ENCODE measurements at places on chromosomes 16 and 17. TPM values are rescaled to one million over a fixed set of nuclear protein-coding genes. Genes with fewer than 3 reads are reported as not detected.

C16orf46 gene
- total RNA-seq, result 1.2 TPM

RAB11FIP4 gene
- total RNA-seq, result 15.0 TPM

TBC1D3C gene
- not detected for total RNA-seq

CCL17 gene
- not detected for total RNA-seq

GPR142 gene
- total RNA-seq, result not detected

SOCS1 gene
- 23.4 TPM for total RNA-seq

SLC22A31 gene
- total RNA-seq, result not detected

CHAD gene
- not detected for total RNA-seq

HOXB9 gene
- not detected for total RNA-seq

GRCh38 chr16:64983963-64984362 lies 137.9 kb downstream of the CDH11 start:
- peak; percentile 43 for DNase-seq

- no peak for DNase-seq
Observed at GRCh38 chr16:2924901-2925755, 13.4 kb downstream of the FLYWCH1 start.

DNA sequence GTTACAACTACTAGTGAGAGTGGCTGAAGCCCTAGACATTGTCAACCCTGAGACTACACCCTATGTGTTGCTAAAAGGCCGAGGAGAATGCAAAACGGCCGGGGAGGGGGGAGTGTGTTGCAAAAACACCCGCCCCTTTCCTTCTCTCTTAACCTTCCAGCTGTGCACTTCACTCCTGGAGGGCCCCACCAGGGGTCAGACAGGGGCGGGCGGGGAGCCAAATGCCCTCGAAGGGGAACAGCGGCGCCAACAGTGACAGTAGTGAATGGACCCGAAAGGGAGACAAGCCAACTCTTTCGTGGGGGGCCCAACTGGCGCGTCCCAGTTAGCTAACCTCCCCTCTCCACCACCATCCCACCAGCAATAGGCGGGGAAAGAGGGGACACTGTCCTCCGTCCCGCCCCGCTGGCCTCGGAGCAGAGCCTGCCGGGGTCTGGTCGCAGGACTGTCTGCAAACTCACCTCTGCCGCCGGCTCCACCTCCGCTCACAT lies 352 bp downstream of the MARF1 start:
- peak; percentile 96 for DNase-seq

DNA sequence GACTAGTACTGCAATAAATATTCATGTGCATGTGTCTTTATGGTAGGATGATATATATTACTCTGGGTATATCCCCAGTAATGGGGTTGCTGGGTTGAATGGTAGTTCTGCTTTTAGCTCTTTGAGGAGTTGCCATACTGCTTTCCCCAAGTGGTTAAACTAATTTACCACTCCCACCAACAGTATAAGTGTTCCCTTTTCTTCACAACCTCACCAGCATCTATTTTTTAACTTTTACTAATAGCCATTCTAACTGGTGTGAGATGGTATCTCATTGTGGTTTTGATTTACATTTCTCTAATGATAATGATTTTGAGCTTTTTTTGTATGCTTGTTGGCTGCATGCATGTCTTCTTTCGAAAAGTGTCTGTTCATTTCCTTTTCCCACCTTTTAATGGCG lies 32.9 kb downstream of the ITGAM start:
- no peak for DNase-seq

DNA sequence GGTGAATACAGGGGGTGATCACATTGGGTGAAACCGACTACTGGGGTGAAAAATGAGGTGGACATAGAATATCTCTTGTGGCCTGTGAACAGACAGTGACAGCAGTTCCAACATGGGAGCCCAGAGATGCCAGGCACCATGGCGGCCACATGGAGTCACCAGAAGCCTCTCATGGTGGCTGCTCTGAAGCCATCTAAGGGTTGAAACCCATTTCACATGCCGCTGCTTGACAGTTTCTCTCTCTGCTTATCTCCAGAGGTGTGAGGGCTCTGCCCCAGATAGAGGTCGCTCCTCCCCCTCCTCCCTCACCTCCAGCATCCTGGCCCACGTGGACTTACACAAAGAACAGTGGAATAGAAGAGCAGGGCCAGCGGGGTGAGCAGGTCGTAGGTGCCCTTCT lies 37.9 kb upstream of the PIK3R6 start:
- no peak for DNase-seq

- peak; percentile 51 for DNase-seq
Observed at GRCh38 chr17:31488264-31488981, 96.9 kb downstream of the RAB11FIP4 start.

DNA sequence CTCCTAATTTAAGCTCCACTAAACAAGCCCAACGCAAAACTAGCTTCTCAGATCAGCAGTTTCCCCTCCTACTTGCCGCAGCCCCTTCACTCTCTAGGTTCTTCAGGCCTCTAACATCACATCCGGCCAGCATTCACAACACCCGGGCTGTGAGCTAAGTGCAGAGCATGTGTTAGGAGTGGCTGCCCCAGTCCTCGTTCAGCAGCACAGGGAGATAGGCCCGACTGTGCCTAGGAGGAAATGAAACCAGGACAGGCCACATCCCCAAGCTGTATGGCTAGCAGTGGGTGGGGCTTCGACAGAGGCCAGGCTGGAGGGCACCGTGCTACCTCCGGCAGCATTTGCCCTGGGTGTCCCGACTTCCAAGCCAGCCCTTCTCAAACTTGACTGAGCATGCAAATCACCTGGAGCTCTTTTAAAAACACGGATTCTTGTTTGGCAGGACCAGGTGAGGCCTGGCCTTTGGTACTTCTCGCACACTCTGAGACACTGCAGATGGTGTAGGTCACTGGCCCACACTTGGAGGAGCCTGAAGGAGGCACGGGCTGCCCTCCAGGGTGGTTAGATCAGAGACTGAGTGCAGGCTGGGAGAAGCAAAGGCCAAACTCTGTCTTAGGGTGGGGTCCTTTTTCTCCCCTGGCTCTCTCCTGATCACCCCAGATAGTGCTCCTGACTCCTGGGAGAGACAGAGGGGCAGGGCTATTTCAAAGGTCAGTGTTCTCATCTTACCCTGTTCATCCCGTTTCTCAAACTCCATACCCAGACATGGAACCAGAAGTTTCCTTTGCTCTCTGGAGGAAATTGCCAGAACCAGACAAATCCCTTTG lies 202.0 kb downstream of the C16orf78 start:
- DNase-seq, result peak; percentile 84

GRCh38 chr16:67481561-67482232 lies 740 bp upstream of the ATP6V0D1 start:
- peak; percentile 72 for DNase-seq

- no peak for DNase-seq
Observed at GRCh38 chr17:79561486-79562133, 49.2 kb downstream of the RBFOX3 start.

DNA sequence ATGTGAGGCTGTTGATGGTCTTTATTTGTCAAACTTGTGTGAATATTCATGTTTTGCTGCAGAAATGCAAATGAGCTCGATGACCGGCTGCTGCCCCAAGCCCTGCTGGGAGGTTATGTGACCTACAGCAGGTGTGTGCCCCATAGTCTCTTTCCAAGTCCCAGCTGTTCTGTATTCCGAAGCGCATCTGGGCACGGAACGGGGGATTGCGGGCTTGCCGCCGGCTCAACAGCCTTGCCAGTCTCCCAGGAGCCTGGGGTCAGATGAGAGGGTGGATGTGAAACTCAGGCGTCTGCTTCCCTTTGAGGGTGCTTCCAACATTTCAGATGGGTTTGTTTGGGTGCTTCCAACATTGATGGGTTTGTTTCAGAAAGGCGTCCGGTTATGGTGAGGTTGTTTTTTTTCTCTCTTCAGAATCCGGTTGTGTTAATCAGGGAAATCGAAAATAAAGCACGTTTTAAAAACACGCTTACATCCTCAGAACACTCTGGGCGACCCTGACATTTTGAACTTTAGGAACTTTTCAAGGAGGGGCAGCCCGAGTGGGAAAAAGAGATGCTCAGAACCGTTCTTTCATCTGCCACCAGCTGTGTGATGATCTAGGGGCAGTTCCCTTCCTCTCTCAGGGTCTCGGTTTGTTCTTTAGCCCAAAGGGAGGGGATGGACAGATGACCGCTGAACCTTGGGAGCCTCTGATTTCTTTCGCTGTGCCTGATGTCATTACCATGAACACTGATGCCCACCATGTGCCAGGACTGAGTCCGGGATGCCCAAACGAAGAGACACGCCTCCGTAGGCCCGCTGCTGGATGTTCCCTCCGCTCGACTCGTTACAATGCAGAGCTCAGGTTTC lies 47.8 kb upstream of the AMZ2 start:
- DNase-seq, result peak; percentile 37

DNA sequence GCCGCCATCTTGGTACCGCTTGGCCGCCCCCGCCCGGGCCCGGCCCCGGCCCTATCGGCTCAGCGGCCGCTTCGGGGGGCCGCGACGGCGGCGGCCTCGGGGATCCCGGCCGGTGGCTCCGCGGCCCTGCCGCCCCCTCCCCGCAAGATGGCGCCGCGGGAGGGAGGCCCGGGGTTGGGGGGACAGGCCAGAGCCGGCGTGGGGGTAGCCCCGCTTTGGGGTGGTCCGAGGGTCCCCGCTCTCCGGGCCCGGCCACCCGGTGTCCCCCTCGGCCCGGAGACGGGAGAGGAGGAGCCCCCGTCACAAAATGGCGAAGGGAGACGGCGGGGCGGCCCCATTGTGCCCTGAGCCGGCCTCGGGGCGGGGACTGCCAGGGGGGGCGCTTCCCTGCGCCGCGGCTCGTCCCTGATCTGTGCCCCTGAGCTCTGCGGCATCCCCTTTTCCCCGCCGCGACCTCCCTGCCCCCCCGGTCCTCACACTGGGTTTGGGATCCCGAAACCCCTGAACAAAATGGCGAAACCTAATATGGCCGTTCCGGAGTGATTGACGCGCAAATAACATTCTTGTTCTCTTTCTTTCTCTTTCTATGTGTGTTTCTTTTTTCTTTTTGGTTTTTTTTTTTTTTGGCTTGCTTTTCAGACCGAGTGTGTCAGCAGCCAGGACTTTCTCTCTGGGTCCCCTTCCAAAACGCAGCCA lies 986 bp downstream of the HAPSTR1 start:
- peak; percentile 52 for DNase-seq

- no peak for DNase-seq
Observed at GRCh38 chr17:50133028-50133768, 3.2 kb upstream of the SAMD14 start.

DNA sequence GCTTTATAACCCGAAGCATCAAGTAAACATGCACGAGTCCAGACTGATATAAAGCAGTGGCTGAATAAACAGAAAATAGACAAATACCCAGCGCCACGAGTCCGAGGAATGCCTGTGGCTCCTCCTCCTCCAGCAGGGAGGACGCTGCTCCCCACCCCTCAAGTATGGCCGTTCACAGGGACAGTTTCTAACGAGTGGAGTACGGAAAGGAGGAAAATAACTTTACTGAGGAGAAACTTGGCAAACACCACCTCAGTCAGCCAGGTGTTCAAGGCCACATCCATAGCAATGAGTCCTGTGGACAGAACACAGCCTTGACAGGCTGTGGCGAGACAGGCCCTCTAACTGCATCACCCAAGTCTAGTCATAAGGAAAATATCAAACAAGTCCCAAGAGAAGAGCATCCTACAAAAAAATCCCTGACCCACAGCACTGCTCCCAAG lies 9.2 kb downstream of the ZDHHC7 start:
- DNase-seq, result no peak

DNA sequence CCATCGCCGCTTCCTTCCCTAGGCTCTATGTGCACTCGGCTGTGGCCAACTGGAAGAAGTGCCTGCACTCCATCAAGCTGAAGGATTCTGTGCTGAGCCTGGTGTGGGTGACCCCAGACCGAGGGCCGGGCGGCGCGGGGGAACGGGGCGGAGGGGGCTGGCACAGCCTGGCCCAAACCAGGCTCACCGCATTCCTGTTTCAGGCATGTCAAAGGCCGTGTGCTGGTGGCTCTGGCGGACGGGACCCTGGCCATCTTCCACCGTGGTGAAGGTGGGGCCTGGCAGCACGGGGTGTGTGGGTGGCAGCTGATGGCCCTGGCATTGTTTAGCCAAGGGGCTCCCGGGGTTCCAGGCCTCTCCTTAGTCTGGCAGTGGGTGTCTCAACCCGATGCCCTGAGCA lies 4.6 kb downstream of the NME3 start:
- DNase-seq, result no peak

GRCh38 chr17:34820922-34821321 lies 140.3 kb downstream of the CCT6B start:
- no peak for DNase-seq

DNA sequence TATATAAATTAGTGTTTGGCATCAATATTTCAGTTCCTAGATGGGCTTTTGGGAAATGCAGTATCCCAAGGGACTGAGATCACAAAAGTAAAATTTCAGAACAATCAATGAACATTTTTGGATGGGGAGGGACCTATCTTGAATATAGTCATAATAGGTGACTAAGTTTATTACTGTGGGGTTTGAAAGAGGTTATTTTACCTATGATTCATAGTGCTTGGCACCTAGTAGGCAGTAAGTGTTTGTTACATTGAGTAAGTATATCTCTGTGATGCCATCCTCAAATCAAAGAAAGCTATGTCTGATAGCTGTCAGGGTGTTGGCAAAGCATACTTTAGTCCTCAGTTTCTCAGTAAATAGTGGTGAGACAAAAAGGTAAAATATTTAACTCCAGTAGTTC lies 36.9 kb downstream of the ZNF207 start:
- DNase-seq, result no peak

DNA sequence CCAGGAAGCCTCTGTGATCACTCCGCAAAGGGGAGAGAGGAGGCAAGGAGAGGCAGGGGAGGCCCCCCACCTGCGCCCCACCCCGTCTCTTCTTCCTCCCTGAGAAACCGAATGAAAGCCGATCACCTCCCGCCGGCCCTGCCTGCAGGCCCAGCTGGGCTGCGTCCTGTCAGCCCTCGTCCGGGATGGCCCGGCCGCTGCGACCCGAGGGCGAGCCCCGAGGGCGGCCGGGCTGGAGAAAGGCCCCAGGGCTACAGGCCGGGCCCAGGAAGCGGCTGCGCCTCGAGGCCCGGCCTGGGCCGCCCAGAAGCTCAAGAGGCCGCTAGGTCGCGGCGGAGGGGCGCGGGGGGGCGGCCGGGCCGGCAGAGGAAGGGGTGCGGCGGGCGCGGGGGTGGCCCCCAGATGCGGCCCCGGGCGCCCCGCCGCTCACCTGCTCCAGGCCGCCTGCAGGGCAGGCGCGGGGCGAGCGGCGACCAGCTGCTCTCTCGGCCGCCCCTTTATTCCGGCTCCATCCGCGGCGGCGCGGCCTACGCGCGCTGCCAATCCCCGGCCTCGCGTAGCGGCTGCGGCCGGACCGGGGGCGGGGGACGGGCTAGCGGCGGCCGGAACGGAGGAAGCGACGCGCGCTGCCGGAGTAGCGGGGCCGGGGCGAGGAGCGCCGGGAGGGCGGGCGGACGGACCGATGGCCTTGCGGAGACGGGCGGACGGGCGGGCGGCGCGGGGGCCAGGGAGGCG lies at the start of gene ZNF319:
TSS of gene ZNF319 (minus strand) at position 702 of the 735 bp plus-strand sequence. CDS start 2,407 bp downstream, outside the sequence.
- peak; percentile 59 for DNase-seq

DNA sequence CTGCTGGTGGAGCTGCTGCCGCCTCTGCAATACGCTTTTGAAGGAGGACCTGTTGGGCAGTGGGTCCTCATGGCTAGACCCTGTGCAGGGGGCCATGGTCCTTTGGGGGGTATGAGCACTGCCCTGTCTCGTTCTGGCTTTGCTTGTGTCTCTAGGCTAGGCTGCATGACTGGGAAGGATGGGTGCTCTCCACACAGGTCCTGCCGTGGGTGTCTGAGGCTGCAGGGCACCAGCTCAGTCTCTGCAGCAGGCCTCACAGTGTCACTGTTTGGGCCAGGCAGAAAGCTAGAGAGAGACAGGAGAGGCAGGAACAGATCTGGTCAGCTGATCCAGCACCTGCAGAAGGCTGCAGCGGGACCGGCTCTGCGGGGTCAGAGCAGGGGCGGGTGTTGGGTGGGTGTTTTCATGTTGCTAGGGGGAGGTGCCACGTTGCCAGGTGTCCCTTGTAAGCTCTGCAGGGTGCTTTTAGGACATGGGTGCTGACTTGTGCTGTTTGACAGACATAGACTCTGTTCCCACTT lies 111.4 kb downstream of the SNX29 start:
- DNase-seq, result peak; percentile 75
